Tracheal epithelial cell (primary cell): ENCODE measurements at places on chromosomes 1 and 21. TPM values are rescaled to one million over a fixed set of nuclear protein-coding genes. Genes with fewer than 3 reads are reported as not detected.

The SPATA21 gene
- not detected in 2 replicates for total RNA-seq

The FOXE3 gene
- not detected in 2 replicates for total RNA-seq

The NGF gene
- 1.9 and 2.8 TPM in 2 replicates for total RNA-seq

The HCN3 gene
- total RNA-seq: 0.43 and 0.72 TPM in 2 replicates

The CD1E gene
- not detected in 2 replicates for total RNA-seq

The S100A5 gene
- total RNA-seq: 0.48 TPM in 1 of 2 replicates, not detected in the other

The ROR1 gene
- total RNA-seq: 0.64 and 3.6 TPM in 2 replicates

The SPRR5 gene
- total RNA-seq: not detected in 2 replicates

The PTPRU gene
- 60.2 and 84.0 TPM in 2 replicates for total RNA-seq

The ITLN2 gene
- total RNA-seq: 0.64 TPM in 1 of 2 replicates, not detected in the other

The C1orf21 gene
- 10.4 and 40.1 TPM in 2 replicates for total RNA-seq

The PLA2G2F gene
- total RNA-seq: 0.24 TPM in 1 of 2 replicates, not detected in the other

The RSPO1 gene
- 0.24 TPM in 1 of 2 replicates, not detected in the other for total RNA-seq

The CATSPER4 gene
- not detected in 2 replicates for total RNA-seq

The CLEC20A gene
- total RNA-seq: not detected in 2 replicates

The RGS13 gene
- total RNA-seq: not detected in 2 replicates

The ESPN gene
- total RNA-seq: 14.5 and 17.3 TPM in 2 replicates

The SLC5A9 gene
- total RNA-seq: 0.24 TPM in 1 of 2 replicates, not detected in the other

The APOBEC4 gene
- total RNA-seq: not detected in 2 replicates

The FLG gene
- total RNA-seq: 0.43 and 0.96 TPM in 2 replicates

The RAB13 gene
- total RNA-seq: 42.6 and 50.4 TPM in 2 replicates

The NT5C1A gene
- total RNA-seq: not detected in 2 replicates

The TCHHL1 gene
- total RNA-seq: not detected in 2 replicates

The TDRD10 gene
- not detected in 2 replicates for total RNA-seq

The KPRP gene
- under 0.01 TPM in 1 of 2 replicates, not detected in the other for total RNA-seq

The LRRC7 gene
- not detected in 2 replicates for total RNA-seq

The PIK3R3 gene
- total RNA-seq: 2.4 and 2.6 TPM in 2 replicates

The PROX1 gene
- under 0.01 and 0.43 TPM in 2 replicates for total RNA-seq

The OR2C3 gene
- not detected in 2 replicates for total RNA-seq
